ENCODE measurements at places on chromosomes 11 and 22.

- no peak for DNase-seq
Measured at GRCh38 chr11:97607291-97608000, 1217.6 kb downstream of the JRKL start.

DNA sequence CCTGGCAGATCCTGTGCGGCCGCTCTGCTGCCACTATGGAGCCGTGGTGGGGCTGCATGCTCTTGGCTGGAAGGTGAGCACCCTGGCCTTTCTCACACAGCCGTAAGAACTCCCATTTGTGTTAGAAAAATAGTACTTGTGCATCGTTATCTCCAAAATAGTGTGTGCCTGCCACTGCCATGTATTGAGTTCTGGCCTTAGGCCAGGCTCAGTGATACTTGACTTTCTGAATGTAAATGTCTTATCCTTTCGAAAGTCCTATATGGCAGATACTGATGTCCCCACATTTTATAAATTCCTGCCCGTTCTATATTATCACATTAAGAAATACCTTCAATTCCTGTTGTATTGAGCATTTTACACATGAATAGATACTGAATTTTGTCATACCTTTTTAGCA is 4.4 kb upstream of the TMEM179B start:
- no peak for DNase-seq

- DNase-seq: no peak
Measured at GRCh38 chr11:68976095-68976494, 4.7 kb downstream of the MRGPRD start.

- no peak for DNase-seq
Measured at GRCh38 chr11:122745111-122745510, 89.6 kb downstream of the UBASH3B start.

DNA sequence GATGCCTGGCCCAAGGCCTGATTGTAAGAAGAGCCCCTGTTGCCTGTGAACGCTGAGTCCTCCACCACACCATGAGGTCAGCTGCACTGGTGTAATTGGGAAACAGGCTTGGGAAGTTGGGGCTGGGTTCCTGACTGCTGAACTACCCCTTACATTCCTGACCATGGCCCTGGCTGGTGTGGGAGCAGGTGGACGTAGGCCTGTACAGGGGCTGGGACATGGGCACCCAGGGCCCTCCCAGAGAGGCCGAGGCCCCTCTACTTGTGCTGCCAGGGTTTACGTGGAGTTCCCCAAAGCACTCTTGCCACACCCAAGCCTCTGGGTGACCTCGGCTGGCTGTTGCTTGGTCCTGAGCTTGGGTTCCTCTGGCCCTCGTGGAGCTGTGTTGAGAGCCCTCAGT is 5.4 kb downstream of the RELT start:
- DNase-seq: no peak

- no peak for DNase-seq
Measured at GRCh38 chr22:46201059-46201757, 48.9 kb downstream of the CDPF1 start.

- no peak for DNase-seq
Measured at GRCh38 chr11:11620921-11621572, 758 bp downstream of the GALNT18 start.

GRCh38 chr11:25733777-25734176 is 598.2 kb upstream of the ANO3 start:
- no peak for DNase-seq

- no peak for DNase-seq
Measured at GRCh38 chr11:57444362-57445121, 15.8 kb upstream of the RTN4RL2 start.

DNA sequence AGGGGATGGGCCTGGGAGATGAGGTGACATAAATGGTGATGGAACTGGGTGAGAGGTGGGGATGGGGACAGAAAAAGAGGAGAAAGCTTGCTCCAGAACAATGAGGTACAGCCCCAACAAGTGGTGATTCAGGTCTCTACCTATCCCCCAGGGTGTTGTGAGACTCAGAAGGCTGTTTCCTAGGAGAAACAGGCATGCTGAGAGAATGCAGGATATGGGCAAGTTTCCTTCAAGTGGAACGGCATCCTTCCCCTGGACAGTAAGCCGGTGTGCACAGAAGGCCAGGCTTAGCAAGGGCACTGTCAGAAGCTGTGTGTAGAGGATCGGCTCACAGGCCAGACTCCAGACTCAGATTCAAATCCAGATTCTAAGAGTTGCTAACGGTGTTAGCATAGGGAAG is 34.1 kb upstream of the CRTAM start:
- no peak for DNase-seq

Measured in effector memory CD8-positive, alpha-beta T cell (primary cell).